Neural progenitor cell (in vitro differentiated cells): ENCODE measurements at places on chromosomes 7 and 10. TPM values are rescaled to one million over a fixed set of nuclear protein-coding genes. Genes with fewer than 3 reads are reported as not detected.

COG5 gene
- total RNA-seq, result 33.3 and 90.5 TPM in 2 replicates

DNA sequence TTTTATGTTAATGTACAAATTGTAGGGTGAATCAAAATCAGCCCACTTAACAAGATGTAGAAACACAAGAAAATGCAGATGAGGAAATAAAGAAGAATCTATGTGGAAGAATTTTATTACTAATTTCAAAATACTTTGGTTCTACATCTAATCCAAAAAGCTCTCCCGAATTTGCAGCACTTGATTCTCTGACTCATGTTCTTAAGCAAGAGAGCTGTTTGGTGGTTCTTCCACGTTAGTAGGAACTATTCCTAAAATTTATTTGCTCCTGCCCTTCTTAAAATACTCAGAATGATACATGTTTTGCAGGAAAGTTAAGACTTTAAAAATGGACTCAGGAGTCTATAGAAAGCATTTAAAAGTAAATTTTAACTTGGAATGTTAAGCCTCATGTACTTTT, 91.8 kb downstream of the ZMYND11 start:
- H3K4me1 ChIP-seq, result no peaks in the 10 kb centered on the region
- DNase-seq, result no peak
- H3K27ac ChIP-seq, result no peak overlapping the region
- H3K4me3 ChIP-seq, result no peak overlapping the region

- H3K4me3 ChIP-seq, result no peak overlapping the region
- H3K27ac ChIP-seq, result no peak overlapping the region
- no peaks in the 10 kb centered on the region for H3K36me3 ChIP-seq
- DNase-seq, result no peak
- H3K27me3 ChIP-seq, result no peaks in the 10 kb centered on the region
Measured at GRCh38 chr7:4819560-4820404, 42.0 kb downstream of the PAPOLB start.

DNA sequence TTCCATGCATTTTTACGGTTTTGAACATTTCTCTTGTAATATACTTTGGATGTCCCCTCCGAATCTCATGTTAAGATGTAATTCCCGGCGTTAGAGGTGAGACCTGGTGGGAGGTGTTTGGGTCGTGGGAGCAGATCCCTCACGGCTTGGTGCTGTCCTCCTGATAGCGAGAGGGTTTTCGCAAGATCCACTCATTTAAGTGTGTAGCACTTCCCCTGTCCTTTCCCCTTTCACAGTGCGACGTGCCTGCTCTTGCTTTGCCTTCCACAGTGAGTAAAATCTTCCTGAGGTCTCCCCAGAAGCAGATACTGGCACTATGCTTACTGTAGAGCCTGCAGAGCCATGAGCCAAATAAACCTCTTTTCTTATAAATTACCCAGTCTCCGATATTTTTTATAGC, 6.6 kb downstream of the GPR141 start:
- no peaks in the 10 kb centered on the region for H3K36me3 ChIP-seq
- H3K27me3 ChIP-seq, result no peaks in the 10 kb centered on the region
- H3K4me3 ChIP-seq, result no peak overlapping the region
- no peak for DNase-seq

DNA sequence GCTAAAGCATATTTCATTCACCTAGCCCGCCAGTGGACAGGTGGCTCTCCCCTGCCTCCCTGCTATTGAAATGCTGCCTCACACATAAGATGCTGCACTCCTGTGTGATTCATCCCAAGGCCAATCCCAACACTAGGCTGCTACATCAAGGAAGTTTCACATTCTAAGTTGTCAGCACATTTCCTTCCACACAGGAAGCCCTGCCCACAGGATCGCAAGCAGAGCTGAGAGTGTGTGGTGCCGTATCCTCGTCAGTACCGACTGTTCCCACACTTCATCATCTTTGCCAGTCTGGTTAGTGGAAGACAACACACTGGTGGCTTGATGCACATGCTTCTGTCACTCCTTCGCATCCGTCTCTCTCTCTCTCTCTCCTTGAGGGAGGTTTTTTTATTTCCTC, 194.3 kb upstream of the PPP2R2D start:
- H3K4me3 ChIP-seq, result no peak overlapping the region
- no peak overlapping the region for H3K27ac ChIP-seq
- no peak for DNase-seq
- no peaks in the 10 kb centered on the region for H3K27me3 ChIP-seq
- no peaks in the 10 kb centered on the region for H3K4me1 ChIP-seq
